SJSA1 (cell line): ENCODE measurements at places on chromosomes 7 and 10.

DNA sequence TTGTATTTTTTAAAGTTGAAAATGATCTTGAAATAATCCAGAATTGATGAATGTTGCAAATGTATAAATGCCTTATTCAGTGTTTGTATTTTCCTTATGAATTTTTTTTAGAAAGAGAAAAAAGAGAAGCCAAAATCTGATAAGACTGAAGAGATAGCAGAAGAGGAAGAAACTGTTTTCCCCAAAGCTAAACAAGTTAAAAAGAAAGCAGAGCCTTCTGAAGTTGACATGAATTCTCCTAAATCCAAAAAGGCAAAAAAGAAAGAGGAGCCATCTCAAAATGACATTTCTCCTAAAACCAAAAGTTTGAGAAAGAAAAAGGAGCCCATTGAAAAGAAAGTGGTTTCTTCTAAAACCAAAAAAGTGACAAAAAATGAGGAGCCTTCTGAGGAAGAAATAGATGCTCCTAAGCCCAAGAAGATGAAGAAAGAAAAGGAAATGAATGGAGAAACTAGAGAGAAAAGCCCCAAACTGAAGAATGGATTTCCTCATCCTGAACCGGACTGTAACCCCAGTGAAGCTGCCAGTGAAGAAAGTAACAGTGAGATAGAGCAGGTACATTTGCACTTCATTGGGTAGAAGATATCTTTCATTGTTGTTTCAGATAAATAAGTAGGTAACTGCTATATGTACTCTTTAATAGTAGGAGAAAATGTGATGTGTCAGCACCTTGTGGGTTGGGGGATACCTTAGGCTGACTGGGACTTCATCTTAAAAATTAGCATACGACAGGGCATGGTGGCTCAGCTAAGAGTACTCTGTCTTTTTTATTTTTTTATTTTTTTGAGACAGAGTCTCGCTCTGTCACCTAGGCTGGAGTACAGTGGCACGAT lies 3.9 kb downstream of the DDX21 start:
- DNase-seq = no peak

DNA sequence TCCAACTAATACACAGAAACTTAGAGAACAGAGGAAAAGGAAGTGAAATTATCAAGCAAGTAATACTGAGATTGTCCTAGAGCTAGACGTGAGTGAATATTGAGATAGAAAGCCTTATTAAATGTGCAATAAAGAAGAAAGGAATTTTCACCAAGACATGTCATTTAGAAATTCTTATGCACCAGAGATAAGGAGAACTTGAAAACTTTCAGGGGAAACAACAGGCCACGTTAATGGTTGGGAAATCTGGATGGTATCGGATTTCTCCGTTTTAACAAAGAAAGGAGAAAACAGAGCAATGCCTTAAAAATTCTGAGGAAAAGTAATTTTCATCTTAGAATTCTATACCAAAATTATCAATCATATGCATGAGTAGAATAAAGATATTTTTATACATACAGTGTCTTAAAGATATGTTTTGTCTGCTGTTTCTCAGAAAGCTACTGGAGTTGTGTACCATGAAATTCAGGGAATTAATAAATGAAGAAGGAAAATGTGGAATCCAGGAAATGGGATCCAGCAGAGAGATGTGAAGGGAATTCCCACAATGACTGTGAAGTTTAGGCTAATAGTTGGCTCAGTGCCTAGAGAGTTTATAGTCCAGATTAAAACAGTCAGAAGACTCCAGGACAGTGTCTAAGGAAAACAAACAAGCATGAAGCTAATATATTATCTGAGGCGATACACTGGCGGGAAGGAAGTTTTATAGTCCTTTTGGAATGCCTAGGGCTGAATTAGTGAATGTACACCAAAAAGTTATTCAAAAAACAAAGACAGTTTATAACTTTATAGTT lies 159.5 kb downstream of the PPP1R9A start:
- no peak for DNase-seq

DNA sequence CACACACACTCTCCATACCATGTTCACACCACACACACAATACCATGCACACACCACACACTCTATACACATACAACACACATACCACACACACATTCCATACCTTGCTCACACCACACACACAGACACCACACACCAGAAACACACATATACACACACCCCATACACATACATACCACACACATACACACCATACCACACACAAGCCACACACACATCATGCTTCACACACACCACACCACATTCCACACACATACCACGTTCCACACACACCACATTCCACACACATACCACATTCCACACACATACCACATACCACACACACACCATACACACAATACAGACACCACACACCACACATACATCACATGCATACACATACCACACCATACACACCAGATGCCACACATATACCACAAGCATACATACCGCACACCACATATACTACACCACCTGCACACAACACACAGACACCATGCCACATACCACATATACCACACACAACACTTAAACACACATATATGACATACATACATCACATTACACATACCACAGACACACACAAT lies 282.7 kb downstream of the POU6F2 start:
- DNase-seq = no peak

- no peak for DNase-seq
Observed at GRCh38 chr7:156021471-156021870, 209.2 kb upstream of the SHH start.

- DNase-seq = no peak
Observed at GRCh38 chr7:137695942-137696341, 150.8 kb downstream of the DGKI start.

DNA sequence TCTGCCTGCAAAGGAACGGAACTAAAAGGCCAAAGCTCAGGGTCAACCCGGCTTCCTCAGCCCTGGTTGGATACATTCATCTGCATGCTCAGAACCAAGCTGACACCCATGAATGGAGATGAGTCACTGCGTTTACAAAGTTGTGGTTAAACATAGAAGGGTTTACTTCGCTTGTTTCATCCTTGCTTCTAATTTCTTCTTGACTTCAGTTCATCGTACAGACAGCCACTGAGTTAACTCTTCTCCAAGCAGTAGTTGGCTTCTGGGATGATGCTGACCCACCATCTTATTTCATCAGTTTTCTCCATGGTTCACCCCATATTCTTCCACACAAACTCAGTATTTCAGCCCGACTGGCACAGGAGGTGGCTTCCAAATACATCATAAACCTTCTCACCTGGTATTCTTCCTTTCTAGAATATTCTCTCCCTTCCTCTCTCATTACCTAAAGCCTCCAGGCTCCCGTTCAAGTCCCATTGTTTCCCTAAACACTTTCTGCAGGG lies 166.3 kb upstream of the RNF32 start:
- no peak for DNase-seq
